CD4-positive, alpha-beta T cell treated with Interferon alpha-2 for 1 hour (primary cell): ENCODE measurements at places on chromosomes 5 and 9.

DNA sequence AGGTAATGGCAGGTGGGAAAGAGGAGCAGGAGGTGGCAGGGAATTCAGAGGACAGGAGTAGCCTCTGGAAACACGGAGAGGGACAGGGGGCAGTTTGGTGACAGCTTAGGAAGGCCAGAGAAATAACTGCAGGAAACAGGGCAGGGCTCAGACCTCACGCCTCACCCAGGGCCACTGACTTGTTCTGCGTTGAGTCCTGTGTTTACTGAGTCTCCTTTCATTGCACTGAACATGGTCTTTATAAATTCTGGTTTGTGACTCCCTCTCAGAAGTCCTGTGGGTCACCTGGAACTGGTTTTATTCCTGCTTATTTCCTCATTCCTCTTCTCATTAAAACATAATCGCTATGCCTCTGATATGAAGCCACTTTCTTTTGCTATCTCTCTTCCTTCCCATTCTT is 55.2 kb upstream of the ZNF622 start:
- DNase-seq = no peak

GRCh38 chr9:84123648-84124406 is 143.2 kb downstream of the RMI1 start:
- DNase-seq = no peak

- no peak for DNase-seq
Measured at GRCh38 chr5:99945478-99946442, 589.4 kb upstream of the FAM174A start.

DNA sequence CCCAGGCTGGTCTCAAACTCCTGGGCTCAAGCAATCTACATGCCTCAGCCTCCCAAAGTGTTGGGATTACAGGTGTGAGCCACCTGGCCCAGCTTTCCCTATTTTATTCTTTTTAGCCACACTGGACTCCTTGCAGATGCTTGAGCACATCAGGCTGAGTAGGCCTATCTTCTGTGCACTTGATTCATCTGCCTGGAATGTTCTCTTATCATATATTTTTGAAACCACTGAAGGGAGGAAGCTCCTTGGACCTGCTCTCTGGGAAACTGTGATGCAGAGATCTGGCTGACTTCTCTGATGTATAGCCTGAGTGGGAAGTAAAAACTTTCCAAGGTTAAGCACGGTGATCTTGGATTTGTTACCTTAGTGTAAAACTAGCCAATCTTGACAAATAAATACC is 6.5 kb upstream of the MAT2B start:
- DNase-seq = no peak

DNA sequence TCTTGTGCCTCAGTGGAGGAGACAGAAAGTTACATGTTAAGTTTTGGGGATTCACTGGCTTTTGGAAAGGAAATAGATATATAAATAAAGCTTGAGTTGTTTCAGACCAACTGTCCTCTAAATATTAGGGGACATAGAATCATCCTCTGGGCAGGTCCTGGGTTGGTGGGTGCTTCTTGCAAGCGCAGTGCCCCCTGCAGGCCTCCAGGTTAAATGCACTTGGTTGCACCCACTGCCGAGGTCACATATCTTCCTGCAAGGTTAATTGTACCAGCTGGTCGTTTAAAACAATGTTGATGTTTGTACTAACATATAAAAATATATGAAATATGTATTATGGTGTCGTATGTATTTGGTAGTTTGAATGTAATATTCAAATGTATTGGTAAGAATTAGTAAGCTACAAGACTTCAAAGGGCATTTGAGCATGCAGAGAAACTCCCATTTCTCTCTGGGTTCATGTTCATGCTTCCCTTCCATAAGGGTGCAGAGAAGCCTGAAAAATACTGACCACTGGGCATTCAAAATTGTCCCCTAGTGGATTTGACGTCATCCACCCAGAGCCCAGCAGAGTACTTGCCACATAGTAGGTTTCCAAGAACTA is 87.0 kb downstream of the ZNF618 start:
- DNase-seq = peak; percentile 23

DNA sequence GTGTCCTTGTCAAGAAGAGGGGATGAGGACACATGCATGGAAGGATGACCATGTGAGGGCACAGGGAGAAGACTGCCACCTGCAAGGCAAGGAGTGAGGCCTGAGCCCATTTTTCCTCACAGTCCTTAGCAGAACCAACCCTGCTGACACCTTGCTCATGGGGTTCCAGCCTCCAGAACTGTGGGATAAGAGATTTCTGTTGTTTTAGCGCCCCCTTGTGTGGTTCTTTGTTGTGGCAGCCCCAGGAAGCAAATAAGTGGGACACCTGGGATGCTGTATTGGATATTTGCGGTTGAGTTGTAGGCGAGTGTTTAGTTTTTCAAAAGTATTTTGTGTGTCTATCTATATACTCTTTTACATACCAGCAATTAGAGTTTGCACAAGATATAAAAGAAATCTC is 206.4 kb downstream of the NXNL2 start:
- DNase-seq = no peak

DNA sequence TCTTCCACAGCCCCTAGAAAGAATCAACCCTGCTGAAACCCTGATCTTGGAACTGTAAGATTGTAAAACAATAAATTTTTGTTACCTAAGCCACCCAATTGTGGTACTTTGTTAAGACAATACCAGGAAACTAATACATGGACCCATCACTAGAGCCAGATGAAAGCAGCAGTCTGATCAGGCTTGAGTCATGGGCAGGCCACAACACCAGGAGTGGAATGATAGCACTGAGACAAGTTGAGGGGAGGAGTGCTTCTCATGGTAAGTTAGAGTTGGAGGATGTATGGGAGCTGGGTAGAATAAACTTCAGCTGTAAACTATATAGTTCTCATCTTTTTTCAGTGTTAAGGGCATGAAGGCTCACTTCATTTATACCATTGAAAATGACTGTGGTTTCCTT is 164.4 kb upstream of the OR13F1 start:
- DNase-seq = no peak

- no peak for DNase-seq
Measured at GRCh38 chr5:76947082-76947503, 5.8 kb upstream of the CRHBP start.

- DNase-seq = no peak
Measured at GRCh38 chr5:151382576-151382975, 35.2 kb upstream of the SLC36A2 start.

- DNase-seq = no peak
Measured at GRCh38 chr9:494764-495163, 280.1 kb downstream of the DOCK8 start.

- no peak for DNase-seq
Measured at GRCh38 chr9:121529237-121529987, 29.8 kb upstream of the GGTA1 start.

- no peak for DNase-seq
Measured at GRCh38 chr9:95588724-95589588, 72.2 kb upstream of the PTCH1 start.

DNA sequence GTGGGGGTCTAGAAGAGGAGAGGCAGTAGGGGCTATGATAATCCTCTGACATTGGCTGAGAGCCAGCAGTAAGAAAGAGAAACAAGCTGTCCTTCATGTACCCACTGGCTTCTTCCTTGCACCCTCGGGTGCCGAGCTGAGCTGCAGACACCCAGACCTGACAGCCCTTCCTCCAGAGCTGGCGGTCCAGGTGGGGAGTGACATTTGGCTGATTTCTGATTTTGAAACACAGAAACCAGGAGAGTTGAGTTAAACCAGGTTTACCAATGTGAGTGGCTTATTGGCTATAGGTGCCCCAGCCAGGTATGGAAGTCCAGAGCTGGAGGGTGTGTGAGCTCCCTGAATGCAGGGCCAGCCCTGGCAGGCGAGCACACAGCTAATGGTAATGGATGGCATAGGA is 59.2 kb downstream of the GADD45G start:
- no peak for DNase-seq

GRCh38 chr9:135000647-135001245 is 83.0 kb upstream of the FCN1 start:
- DNase-seq = no peak

DNA sequence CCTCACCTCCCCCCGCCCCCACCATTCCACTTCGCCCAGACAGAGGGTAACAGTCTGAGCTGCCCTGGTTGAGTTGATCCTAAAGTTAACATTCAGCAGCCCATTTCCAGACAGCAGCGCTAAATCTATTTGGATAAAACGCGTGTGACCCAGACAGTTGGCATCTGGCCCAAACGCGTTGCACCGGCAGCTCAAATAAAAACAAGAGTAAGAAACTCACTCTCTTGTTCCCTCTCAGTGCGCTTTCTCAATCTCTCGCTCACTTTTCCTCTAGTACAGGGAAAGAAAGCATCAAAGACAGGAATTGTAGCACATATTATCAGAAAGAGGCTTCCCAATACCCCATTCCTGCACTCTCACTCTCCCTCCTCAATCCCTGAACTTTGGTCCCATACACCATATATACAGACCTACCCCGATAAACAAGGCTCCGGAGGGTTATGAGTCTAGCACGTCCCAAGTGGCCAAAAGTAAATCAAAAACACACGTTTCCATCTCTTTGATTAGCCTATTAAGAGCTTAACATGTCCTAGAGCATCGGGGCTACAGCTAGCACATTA is 1.3 kb downstream of the ADAMTS6 start:
- DNase-seq = peak; percentile 37

- DNase-seq = no peak
Measured at GRCh38 chr5:82635561-82636288, 357.6 kb upstream of the RPS23 start.

- DNase-seq = peak; percentile 30
Measured at GRCh38 chr5:138177941-138178515, 402 bp downstream of the BRD8 start.

DNA sequence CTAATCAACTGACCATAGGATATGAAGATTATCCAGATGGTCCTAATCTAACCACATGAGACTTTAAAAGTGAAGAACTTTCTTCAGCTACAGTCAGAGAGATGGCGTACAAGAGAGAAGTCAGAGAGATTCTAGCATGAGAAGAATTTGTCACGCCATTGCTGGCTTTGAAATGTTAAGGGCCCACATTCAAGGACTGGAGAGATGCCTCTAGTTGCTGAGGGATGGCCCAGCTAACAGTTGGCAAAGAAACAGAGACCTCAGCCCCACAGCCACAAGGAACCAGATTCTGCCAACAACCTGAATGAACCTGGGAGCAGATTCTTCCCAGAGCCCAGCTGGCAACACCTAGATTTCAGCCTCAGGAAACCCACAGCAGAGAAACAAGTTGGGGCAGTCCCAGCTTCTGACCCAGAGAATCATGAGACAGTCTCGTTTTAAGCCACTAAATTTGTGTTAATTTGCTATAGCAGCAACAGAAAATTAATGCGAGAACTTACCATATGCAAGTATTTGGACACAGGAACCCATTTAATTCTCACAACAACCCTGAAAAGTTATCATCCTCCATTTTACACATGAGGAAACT is 132.0 kb downstream of the MLLT3 start:
- DNase-seq = no peak

DNA sequence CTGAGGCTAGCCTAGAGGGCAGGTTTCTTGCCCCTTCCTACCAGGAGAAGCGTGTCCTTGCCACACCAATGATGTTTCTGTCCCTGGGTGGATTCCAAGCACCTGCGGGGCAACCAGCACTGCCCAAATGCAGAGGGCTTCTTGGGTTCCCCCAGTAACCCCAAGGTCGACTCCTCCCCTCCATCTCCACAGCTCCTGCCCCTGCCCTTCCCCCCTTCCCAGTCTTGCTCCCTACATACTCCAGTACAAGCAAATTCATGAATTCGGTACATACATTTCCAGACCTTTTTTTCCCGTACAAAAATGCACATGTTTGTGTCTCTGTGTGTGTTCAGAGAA is 12.8 kb upstream of the JADE2 start:
- DNase-seq = no peak

- DNase-seq = no peak
Measured at GRCh38 chr9:8362250-8362649, 562.7 kb upstream of the DMAC1 start.

DNA sequence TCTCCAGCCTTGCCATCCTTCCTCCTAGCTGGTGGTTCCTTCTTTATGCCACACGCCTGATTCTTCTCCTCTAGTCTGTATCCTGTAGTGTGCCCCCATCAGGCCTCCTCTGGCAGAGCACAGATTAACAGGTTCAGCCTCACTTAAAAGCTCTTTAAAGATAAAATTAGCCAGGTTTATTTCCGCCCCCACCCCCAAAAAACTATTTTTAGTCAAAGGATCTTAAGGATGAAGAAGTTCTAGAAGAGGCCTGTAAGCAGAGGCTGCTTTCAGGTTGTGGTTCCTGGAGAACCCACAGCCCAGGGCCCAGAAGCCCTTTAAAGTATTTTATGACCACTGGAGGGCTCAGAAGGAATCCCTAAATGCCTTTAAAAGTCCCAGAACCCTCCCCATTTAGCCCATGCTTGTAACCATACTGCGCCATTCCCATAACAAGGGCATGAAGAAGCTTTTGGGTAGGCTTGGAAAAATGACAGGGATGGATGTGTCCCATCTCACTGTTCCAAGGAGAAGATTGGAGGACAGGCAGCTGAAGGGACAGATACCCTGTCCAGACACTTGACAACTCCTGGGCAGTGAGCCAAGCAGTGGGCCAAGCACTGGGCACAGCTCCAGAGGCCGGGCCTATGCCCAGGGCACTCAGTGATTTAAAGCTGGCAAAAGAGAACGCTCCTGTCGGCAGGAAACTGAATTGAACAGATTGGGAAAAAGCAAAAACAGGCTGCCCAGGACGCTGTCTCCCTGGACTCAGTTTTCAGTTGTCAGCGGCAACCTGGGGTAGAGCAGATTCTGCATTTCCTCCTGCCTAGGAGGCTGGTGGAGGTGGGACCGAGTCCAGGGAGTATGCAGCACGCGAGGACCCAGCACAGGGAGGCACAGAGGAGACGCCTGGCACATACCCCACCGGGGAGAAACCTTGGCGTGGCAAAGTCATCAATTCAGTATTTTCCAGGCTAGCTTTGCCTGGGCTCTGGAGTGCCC is 106.3 kb upstream of the SSBP2 start:
- DNase-seq = no peak

DNA sequence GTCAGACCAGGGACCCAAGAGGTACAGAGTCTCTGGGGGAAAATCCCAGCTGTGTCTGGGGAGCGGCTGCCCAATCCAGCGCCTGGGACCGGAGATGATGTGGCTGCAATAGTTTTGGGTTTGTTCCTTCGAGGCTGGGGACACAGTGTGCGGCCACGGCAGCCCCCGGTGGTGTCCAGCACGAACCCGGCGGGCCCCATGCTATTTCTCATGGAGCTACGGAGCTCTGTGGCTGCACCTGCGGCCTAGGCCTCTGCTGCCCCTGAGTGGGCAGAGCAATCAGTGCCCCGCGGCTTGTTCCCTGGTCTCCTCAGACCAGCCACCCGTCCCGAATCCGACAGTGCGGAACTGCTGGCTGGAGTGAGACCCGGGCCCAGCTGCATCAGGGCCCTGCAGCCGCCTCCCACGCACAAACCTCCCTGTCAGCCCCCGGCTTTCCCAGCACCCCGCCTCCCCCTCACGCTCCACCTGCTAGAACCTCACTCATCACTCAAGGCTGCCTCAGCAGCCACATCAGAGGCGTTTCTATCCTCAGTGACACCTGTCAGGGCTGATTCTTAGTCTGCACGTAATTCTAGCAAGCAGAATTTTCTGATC is 29.0 kb downstream of the SARDH start:
- DNase-seq = peak; percentile 59

- DNase-seq = no peak
Measured at GRCh38 chr5:95915999-95916686, 45.5 kb downstream of the ELL2 start.
